ENCODE measurements at places on chromosomes 12 and 14.

GRCh38 chr12:54407183-54407905 lies 11.7 kb downstream of the ITGA5 start:
- DNase-seq: no peak

DNA sequence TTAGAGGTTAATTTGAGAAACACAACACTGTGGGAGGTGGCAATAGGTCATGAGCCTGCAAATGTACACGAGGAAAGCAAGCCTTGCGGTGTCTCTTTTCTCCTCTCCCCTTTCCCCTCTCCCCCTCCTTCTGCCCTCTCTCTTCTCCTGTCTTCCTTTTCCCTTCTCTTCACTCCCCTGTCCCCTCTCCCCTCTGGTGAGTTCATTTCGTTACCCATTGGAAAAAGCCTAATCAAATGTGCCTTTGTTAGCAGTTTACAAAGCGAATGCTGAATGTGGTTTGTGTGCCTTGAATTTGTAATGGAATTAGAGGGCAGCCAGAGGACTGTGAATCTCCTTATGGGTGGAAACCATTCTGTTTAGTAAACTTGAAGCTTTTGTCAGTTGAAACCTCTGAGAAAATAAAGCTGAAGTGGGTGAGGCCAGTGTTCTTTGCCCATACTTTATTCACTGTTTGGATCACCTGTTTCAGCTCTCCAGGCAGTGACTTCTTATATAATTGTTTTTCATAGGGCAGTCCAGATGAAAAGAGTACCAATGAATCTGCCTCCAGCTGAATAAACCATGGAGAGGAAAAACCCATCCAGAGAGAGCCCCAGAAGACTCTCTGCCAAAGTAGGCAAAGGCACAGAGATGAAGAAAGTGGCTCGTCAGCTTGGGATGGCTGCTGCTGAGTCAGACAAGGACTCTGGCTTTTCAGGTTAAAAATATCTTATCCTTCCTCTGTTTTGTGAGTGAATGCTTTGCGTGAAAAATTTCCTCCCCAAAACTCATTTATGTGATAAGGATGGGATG lies 7.3 kb downstream of the CIPC start:
- DNase-seq: peak; percentile 48

- no peak for DNase-seq
These were observed 295.9 kb downstream of the ITPR2 start for GRCh38 chr12:26537126-26537525.

GRCh38 chr12:70798016-70798783 lies 122.3 kb downstream of the PTPRR start:
- no peak for DNase-seq

- no peak for DNase-seq
These were observed 7.4 kb downstream of the TMEM106C start for GRCh38 chr12:47970843-47971242.

DNA sequence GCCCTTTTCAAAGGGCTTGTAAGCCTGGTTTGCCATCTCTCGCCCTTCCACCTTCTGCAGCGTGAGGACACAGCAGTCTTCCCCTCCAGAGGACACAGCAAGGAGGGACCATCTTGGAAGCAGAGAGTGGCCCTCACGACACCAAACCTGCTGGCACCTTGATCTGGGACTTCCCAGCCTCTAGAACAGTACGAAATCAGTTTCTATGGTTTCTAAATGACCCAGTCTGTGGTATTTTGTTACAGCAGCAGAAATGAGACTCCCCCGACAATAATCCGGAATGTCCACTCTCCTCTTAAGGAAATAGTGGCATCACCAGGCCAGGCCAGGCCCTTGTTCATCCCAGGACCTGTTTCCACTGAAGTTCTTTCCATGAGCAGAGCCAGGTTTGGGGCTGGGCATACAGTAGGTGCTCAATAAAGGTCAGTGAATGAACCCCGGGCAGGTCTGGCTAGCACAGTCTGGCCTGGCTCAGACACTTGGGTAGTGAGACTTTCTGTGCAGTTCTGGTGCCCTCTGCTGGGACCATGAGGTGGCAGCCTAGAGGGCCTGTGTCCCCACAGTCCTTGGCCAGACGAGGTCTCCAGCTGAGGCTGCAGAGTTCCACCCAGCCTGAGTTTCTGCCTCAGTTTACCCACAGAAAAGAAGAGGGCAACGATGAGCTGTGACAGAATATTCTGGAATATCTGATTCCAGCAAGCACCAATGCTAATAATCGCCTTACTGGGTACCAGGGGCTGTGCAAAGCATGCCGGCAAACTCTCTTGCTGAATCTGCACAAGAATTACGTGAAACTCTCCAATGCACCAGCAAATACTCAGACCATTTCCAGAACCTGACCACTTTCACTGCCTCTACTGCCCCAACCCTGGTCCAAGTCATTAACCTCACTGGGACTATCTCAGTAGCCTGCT lies 14.0 kb downstream of the ABCB9 start:
- DNase-seq: peak; percentile 82

DNA sequence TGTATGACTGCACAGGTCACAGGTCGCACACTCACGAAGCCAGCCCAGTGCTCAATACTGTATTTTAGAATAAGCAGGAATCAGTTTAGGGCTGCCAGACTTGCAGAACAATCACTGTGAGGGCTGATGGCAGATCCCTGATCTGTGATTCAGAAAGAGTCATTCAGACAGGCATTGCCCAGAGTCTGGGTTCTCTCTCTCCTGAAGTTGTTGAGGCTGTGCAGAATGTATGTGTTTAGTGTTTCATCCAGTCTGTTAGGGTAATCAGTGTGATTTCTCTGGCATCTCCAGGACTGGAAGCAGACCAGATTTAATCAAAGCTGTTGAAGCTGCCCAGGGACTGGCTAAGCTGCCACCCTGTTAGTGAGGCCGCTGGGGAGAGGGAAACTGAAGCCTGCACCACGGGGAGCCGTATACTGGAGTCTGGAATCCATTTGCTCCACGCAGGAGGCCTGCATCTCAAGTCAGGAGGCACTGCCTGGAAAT lies 69.3 kb downstream of the ETV6 start:
- peak; percentile 17 for DNase-seq

GRCh38 chr14:64733321-64733720 lies 29.1 kb downstream of the PLEKHG3 start:
- no peak for DNase-seq

DNA sequence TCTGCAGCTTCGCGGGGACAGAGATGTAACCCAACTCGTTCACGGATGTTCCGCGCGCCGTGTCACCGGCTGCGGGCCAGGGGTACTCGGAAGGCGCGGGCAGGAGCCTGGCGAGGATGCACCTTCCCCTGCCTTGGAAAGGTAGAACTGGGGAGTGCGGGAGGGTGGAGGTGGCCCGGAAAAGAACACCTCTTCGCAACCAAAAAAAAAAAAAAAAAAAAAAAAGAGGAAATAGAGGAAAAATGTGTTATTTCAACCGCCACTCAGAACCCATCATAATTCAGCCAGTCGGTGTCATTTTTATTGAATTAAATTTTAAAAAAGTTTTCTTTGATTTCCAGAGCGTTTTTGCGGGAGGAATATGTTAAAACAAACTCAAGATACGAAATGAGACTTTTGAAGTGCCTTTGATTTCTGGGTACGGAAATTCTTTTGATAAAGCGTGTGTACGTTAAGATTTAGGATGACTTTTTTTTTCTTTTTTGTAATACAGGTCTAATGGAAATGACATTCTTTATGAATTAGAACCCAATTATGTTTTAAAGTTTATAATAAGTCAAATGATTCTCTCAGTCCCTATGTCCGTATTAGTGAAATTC lies 8.9 kb downstream of the CDKN1B start:
- DNase-seq: no peak

- no peak for DNase-seq
These were observed 252.5 kb downstream of the SLC6A15 start for GRCh38 chr12:84660139-84660538.

DNA sequence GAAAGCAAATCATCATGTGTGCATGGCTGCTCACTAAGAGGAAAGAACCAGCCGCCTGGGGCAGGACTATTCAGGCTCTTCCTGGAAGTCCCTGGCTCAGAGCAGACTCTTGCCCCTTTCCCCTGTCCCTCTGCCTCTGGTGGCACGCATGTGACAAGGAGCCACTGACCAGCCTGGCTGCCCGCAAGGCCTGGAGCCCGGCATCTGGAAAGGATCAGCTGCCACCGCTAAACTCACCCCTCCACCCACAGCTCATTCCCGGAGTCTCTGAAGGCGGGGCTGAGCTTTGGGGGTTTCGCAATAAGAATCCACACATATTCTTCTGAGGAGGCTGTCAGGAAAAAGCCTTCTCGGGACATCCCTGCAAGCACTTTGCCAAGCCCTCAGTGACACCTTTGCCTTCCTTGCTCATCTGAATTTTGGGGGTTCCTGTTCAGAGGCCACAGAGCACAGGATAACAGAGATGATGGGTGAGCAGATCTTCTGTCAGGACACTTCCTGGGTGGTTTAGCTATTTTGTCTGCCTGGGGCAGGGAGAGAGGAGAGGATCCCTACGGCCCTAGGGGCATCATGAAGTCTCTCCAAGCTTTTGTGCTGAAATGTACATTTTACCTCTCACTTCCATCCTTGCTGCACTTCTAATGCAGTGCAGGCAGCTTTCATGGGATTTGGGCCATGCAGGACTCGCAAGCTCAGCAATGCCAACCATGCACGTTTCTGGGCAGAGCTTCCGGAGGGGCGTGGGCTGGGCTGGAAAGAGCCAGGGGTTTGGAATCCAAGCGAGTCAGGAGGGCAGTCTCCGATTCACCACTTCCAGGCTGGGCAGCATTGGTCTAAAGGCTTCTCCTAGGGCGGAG lies 124.8 kb upstream of the MAP1LC3B2 start:
- peak; percentile 79 for DNase-seq

DNA sequence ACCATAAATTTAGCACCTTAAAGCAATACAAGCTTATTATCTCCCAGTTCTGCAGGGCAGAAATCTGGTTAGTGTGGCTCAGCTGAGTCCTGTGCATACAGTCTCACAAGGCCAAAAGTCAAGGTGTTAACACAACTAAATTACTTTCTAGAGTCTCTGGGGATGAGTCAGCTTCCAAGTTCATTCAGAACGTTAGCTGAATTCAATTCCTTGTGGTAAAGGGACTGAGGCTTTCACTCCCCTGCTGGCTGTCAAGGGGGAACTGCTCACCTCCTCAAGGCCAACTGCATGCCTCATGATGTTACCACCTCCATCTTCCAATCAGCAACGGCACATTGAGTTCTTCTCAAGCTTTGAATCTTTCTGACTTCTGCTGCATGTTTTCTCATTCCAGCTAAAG lies 27.6 kb downstream of the EML5 start:
- DNase-seq: no peak

DNA sequence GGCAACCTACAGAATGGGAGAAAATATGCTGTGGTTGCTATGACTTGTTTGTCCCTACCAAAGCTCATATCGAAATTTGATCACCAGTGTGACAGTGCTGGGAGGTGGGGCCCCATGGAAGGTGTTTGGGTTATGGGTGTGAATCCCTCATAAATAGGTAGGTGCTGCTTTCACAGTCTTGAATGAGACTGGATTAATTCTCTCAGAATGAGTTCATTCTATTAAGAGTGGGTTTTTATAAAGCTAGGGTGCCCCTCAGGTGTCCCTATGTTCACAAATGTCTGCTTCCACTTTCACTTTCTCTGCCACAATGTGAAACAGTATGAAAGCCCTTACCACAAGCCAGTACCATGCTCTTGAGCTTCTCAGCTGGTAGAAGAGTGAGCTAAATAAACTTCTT lies 133.5 kb downstream of the CPNE8 start:
- no peak for DNase-seq

DNA sequence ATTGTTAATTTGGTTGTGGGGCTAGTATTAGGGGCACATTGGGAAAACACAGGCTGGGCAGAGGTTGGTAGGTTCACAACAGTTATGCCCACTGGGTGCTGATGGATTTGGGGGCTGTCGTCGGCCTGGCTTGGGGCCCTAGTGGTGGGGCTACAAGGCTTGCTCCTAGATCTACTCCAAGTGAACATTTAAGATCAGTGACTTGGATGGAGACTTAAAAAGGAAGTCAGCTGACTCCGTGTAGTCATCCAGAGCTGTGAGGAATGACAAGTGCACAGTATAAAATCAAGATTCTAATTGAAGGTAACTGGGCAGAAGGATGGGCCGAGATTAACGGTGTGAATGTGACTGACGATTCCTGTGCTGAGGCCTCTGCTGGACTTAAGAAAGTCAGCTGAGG lies 12.8 kb upstream of the NR4A1 start:
- no peak for DNase-seq

GRCh38 chr14:100832311-100832960 lies 6.5 kb downstream of the MEG3 start:
- no peak for DNase-seq

DNA sequence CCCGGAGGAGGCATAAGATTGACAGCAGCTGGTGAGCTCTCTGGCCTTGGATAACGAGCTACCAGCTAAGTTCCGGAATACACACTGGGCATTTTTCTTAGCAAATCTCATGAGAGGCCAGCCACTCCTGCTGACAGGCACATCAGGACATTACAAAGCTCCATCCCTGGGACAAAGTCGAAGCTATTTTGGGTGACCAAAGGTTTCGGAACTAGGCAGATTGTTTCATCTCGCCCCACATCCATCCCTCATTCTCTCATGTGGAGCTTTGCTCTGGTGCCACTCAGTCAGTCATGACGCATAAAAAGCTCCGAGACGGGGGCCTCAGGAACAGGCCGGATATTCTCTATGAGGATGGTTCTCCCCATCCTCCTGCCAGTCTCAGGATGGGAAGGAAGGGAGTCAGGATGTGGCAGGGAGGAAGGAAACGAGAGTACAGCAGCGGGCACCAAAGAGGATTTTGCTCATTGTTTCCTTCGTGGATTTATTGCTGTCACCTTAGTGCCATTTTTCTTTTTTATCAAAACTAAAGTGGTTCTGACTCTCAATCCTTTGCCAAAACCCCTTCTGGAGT lies 253.1 kb upstream of the FKBP4 start:
- no peak for DNase-seq

- DNase-seq: no peak
These were observed 48.4 kb downstream of the ETV6 start for GRCh38 chr12:11697670-11698387.

- no peak for DNase-seq
These were observed 60.1 kb downstream of the FOXN3 start for GRCh38 chr14:89356927-89357326.

- DNase-seq: peak; percentile 45
These were observed 666 bp downstream of the FMNL3 start for GRCh38 chr12:49706351-49707127.

GRCh38 chr14:89371585-89372511 lies 45.2 kb downstream of the FOXN3 start:
- DNase-seq: no peak

- no peak for DNase-seq
These were observed 9.2 kb downstream of the DUSP6 start for GRCh38 chr12:89343127-89343526.

- peak; percentile 43 for DNase-seq
These were observed 247.0 kb downstream of the PHLDA1 start for GRCh38 chr12:75784591-75784990.

- DNase-seq: no peak
These were observed 31.7 kb upstream of the PNMA1 start for GRCh38 chr14:73745571-73746519.

GRCh38 chr12:30970559-30971197 lies 44.1 kb downstream of the TSPAN11 start:
- no peak for DNase-seq

DNA sequence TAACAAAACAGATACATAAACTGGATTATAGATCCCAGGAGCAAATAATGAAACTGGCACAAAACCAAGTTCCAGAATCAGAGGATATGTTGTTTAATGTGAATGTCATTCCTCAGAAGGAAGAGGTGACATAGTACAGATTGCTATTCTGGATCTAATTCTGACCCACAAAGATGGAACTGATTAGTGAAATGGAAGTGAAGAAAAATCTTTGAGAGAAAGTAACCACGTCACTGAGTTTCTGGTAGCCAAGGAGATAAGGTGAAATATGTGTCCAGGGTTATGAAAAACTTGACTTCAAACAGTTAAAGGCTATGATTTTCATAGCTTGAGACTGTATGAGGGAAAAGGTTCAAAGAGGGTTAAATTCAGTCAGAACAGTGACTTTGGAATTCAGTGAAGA lies 8.3 kb downstream of the OR10AD1 start:
- DNase-seq: no peak

Measured in posterior cingulate gyrus (tissue), 11 donors.